ENCODE measurements at places on chromosomes 1 and 21.

DNA sequence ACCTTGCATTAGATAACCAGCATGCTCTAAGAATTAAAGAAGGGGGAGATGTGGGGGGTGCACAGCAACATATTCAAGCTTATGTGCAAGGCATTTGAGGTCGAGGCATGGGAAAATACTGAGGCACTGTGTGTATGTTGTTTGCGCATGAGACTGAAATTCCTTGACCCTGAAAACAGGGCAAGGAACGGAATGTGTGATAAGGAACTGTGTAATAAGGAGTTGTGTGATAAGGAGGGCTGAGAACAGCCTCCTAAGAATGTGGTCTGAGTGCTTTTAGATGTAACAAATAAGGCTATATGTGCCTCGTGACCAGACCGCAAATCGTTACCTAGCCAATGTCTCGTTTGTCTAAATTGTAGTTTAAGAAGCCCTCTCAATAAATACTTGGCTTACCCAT lies 26.5 kb upstream of the ITLN1 start:
- no peak for DNase-seq

DNA sequence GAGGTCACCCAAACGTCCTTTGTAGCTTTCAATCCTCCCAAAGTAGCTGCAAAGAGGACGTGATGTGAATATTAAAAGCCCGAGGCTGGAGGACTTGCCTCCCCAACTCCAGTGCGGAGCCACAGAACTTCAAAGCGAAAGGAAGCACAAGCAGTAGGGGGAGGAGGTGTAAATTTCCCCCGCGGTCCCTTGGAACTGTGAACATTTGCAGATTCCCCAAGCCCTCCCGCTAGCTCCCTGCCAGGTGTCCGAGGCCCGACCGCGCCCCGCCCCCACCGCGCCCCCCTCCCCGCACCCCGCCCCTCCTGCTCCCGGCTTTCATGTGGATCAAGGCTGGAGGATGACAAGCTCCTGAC lies 41.5 kb upstream of the HAO2 start:
- no peak for DNase-seq

DNA sequence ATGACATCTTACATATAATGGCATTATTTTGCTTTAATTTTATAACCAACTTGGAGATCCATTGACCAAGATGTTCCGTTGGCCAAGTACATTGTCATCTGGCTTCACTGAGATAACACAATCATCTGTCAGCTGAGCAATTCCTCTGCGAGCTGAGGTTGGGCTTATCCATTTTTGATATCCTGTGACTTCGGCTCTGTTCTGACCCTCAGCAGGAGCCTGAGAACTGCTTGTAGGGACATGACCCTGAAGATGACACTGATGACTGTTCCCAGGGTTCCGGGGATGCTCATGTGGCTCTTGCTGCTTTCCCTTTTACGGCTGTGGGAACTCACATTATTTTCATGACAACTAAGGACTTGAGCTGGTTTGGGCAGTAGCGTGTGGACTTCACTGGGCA lies 51.2 kb downstream of the TLR5 start:
- DNase-seq = no peak

GRCh38 chr1:177780096-177780700 lies 189.7 kb downstream of the SEC16B start:
- DNase-seq = no peak

DNA sequence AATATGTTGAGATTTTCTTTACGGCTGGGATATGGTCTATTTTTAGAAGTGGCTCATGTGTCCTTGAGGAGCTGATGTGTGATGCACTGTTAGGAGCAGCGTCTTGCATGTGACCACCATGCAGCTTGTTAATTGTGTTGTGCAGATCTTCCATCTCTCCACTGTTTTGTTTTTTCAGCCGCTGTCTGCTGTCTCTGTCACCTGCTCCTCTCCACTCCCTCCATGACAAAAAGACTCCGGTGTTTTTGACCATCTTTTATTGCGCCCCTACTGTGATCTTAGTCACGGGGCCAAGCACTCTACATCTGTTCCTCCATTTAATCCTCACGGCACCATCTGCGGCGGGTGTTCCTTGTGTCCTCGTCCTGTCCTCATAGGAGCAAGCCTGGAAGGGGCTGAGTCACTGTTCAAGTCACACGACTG lies 51.8 kb downstream of the ADARB1 start:
- DNase-seq = no peak
